ENCODE measurements at places on chromosomes 11 and 22. TPM values are rescaled to one million over a fixed set of nuclear protein-coding genes. Genes with fewer than 3 reads are reported as not detected.

DNA sequence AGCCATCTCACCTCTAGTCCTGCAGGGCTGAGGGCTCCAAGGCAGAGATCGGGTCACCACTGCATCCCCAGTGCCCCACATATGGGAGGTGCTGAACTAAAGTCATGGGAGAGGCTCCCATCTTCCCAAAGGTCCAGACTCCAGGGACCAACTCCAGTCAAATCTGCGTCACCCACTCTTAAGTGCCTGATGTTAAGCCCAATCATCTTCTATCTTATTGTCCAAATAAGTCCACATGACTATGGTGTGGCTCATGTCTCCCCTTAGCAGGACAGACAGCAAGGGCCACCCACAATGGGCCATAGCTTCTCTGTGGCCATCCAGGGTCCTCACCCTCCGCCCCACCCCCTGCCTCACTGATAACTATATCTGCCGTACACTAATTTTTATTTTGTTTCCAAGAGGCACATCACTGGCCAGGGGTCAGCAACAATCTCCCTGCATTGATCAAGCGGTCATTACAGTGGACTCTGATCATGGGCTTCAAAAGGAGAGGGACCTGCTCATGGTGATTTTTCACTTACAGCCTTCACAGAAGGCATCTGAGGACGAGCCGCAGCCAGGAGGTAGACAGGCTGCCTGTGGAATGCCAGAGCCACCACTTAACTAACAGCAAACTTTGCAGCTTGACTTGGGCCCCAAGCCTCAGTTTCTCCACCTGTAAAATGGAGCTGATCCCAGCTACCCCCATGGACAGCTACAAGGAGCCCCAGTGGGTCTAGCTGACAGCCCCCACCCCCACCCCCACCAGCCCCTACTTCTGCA, 23.3 kb downstream of the MYH9 start:
- peak overlapping the region; percentile 62 for H3K27ac ChIP-seq
- peaks cover 66% of the 10 kb centered on the region for H3K4me1 ChIP-seq
- DNase-seq = no peak
- no peaks in the 10 kb centered on the region for H3K36me3 ChIP-seq

DNA sequence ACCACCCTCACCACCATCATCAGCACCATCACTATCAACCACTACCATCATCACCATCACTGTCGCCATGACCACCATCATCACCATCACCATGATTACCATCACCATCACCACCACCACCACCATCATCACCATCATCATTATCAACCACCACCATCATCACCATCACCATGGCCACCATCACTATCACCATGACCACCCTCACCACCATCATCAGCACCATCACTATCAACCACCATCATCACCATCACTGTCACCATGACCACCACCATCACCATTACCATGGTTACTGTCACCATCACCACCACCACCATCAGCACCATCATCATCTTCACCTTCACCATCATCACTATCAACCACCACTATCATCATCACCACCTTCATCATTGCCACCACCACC, 183.4 kb downstream of the SHANK2 start:
- peaks cover 7% of the 10 kb centered on the region for H3K36me3 ChIP-seq
- H3K27ac ChIP-seq = no peak overlapping the region
- no peak overlapping the region for H3K4me3 ChIP-seq
- no peak for DNase-seq
- no peaks in the 10 kb centered on the region for H3K4me1 ChIP-seq

- H3K36me3 ChIP-seq = no peaks in the 10 kb centered on the region
- no peak overlapping the region for H3K27ac ChIP-seq
- peaks cover 7% of the 10 kb centered on the region for H3K4me1 ChIP-seq
- DNase-seq = no peak
- H3K4me3 ChIP-seq = no peak overlapping the region
These were observed 31.1 kb downstream of the BMAL1 start for GRCh38 chr11:13308704-13309103.

DNA sequence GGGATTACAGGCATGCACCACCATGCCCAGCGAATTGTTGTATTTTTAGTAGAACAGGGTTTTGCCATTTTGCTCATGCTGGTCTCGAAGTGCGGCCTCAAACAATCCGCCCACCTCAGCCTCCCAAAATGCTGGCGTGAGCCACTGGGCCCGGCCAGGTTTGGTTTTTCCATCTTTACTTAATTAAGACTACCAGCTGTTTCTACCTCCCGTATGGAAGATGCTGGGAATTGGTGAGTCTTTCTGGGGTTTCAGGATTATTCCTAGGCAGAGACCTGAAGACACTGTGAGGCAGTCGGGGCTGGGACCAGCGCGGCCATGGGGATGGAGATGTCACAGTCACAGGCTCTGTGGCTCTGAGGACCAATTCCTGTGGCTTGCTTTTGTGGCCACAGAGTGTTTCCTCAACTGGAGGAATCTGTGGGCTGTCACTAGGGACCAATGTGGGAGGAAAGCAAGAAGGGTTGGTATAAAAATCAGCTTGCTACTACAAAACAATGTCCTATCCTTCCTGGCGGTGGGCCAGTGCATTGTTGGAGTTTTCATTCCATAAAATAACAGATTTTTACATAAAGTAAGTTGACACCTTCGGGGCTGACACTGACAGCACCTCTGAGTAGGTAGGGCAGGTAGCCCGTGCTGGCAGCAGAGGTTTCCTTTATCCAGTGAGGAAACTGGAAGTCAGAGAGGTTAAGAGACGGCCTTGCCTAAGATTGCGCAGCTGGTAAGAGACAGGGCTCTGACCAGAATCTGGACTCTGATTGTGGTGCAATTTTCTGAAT, 8.4 kb upstream of the FTH1 start:
- H3K4me3 ChIP-seq = peak overlapping the region; percentile 54
- no peak for DNase-seq
- no peaks in the 10 kb centered on the region for H3K27me3 ChIP-seq
- peaks cover 86% of the 10 kb centered on the region for H3K4me1 ChIP-seq

GRCh38 chr11:48031602-48032001, 51.2 kb downstream of the PTPRJ start:
- H3K4me1 ChIP-seq = no peaks in the 10 kb centered on the region
- no peak overlapping the region for H3K4me3 ChIP-seq
- no peak for DNase-seq
- H3K27me3 ChIP-seq = no peaks in the 10 kb centered on the region
- H3K36me3 ChIP-seq = no peaks in the 10 kb centered on the region

- no peaks in the 10 kb centered on the region for H3K27me3 ChIP-seq
- H3K36me3 ChIP-seq = peaks cover 6% of the 10 kb centered on the region
- H3K27ac ChIP-seq = no peak overlapping the region
- H3K4me3 ChIP-seq = no peak overlapping the region
- no peaks in the 10 kb centered on the region for H3K4me1 ChIP-seq
- DNase-seq = no peak
These were observed 54.6 kb upstream of the CHRM4 start for GRCh38 chr11:46445920-46446771.

GVQW3 gene
- 1.3 TPM for total RNA-seq

TMEM151A gene
- total RNA-seq = not detected

Measured in liver (tissue), 10 donors.